Occipital lobe (tissue), 3 donors: ENCODE measurements at places on chromosomes 5 and 9.

DNA sequence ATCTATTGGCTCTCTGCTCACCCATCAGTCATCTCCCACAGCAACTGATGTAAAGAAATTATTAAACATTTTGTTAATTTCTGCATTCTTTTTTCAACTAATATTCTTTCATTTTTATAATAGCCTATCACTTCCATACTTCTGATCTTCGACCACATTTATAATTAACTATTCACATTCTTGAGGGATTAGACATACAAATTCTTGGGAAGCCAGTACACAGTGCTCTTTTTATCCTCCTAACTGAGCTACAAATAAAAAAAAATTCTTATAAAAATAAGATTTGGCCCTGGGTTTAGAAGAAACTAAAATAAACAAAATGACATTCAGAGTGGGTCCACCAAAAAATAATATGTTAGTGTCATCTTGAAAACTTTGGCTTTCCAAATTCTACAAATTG lies 103.7 kb upstream of the ITGA1 start:
- DNase-seq = no peak

DNA sequence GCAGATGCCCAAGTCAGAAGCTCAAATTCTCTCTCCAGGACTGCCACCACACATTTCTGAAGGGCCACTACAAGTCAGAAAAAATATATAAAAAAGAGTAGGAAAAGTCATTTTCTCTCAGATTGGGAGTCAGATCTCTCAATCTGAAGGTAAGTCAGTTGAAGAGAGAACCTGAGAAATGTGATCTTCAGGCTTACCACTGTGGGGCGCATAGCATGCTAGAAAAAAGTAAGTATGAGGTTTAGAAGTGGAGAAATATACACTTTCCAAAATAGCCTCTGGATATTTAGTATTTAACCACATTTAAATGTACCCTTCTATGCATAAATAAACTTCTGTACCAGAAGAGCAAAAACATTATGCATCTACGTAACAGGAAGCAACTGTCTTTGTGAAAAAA lies 800.7 kb upstream of the CTNND2 start:
- DNase-seq = no peak

- DNase-seq = no peak
Observed at GRCh38 chr5:40984884-40985283, 75.6 kb downstream of the C7 start.

DNA sequence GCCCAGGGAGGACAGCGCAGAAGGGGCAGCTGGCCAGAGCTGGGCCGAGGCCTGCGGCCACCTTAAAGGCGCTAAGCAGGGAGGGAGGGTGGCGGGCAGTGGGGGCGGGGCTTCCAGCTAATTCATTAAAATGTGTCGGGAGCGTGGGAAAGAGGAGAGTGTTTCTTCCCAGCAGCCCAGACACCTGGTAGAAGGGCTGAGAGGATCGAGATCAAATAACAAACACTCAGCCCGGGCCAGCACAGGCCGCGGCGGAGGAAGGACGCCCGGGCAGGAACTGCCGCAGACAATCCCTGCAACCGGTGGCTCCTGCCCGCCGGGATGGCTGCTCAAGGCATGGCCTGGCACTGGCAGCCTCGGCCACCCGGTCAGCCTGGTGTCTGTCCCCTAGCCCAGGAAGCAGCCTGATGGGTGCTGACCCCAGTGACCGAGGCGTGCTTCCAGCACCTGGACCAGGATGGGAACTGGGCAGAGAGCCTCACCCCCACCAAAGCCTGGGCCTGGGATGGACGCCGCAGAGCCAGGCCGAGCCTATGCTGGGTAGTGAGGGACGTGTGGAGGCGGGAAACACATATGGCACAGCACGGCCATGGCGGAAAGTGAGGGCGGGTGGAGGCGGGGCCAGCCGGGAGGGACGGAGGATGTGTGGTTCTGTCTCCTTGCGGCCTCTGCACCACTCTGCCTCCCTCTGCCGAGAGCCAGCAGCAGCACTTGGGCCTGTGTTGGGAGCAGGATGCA lies 3.2 kb upstream of the NRARP start:
- DNase-seq = peak; percentile 69

GRCh38 chr5:177510567-177511053 lies 984 bp upstream of the DOK3 start:
- no peak for DNase-seq

- no peak for DNase-seq
Observed at GRCh38 chr5:68074048-68074632, 141.4 kb upstream of the PIK3R1 start.

DNA sequence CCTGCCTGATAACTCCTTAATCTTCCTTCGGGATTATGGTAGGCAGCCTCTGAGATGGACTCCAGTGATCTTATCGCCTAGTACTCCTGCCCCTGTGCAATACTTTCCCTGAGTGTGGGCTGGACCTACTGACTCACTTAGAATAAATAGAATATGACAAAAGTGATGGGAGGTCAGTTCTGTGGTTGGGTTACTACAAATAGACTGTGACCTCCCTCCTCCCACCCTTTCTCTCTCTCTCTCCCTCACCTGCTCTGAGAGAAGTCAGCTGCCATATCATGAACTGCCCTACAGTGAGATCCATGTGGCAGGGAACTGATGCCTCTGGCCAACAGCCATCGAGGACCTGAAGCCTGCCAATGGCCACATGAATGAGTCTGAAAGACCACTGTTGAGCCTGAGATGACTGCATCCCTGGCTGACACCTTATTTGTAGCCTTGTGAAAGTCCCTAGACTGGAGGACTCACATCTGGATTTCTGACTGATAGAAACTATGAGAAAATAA lies 31.7 kb downstream of the NRG2 start:
- no peak for DNase-seq

GRCh38 chr9:18855656-18856055 lies 177.4 kb downstream of the SAXO1 start:
- DNase-seq = peak; percentile 42

GRCh38 chr9:88258024-88258423 lies 119.7 kb upstream of the SPATA31C2 start:
- DNase-seq = no peak

GRCh38 chr9:70347046-70347445 lies 67.4 kb downstream of the KLF9 start:
- DNase-seq = no peak

DNA sequence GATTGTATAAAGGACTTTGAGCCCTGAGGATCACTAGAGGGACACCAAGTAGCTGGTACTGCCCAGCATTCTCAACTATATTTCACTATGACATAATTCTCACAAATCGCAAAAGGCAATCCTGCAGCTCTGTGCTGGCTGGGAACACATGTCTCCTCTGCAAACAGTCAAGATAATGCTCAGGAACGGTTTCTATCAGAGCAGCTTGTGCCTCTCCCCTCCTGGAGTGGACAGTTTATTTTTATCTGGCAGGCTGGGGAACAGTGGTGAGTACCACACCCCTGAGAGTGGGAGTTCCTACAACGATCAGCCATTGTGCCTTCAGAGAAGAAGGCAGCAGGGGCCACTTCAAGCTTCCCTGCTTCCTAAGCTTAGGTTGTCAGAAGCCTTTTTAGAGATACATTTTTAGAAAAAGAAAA lies 65.8 kb downstream of the ERAP1 start:
- DNase-seq = no peak

- no peak for DNase-seq
Observed at GRCh38 chr5:136276946-136277345, 84.0 kb upstream of the SMIM32 start.

DNA sequence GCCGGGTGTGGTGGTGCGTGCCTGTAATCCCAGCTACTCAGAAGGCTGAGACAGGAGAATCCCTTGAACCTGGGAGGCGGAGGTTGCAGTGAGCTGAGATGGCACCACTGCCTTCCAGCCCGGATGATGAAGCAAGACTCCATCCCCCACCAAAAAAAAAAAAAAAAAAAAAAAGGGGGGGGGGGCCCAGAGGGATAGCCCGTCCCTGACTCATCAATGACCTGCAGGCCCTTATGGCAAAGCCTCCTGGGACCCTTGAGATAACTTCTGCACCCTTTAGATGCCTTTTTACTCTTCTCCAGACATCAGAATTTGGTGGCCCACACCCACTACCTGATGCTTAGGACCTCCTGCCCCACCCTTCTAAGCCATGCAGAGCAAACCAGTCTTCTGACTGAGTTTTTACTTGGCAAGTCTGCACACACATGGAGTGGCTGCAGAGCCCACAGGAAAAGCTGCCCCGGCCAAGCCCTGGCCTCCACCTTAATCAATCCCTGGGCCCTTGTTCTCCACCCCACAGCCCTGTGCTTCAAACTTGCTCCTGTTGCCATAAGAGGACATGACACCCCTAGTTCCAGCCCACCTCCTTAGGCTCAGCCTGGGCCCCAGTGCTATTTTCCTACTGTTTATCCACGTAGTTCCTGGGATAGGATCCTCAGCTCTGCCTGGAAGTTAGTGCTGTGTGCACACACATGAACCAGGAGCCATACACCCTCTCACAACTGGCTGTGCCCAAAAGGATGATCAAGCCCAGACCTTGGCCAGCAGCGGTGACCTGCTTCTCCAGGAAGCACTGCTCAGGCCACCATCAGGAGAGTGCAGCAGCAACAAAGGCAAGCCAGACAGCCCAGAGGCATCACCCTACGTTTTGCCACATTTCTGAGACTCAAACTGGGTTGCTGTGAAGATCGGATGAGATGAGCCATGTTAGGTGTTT lies 5.1 kb downstream of the MGAT1 start:
- DNase-seq = no peak

GRCh38 chr5:11411621-11412020 lies 492.6 kb downstream of the CTNND2 start:
- DNase-seq = no peak

- peak; percentile 60 for DNase-seq
Observed at GRCh38 chr9:36802201-36802920, 229.7 kb downstream of the MELK start.

GRCh38 chr5:24606971-24607370 lies 37.8 kb downstream of the CDH10 start:
- no peak for DNase-seq

- DNase-seq = no peak
Observed at GRCh38 chr5:146921225-146921624, 42.7 kb upstream of the PPP2R2B start.

- DNase-seq = no peak
Observed at GRCh38 chr5:52623291-52623690, 164.4 kb upstream of the ITGA1 start.

DNA sequence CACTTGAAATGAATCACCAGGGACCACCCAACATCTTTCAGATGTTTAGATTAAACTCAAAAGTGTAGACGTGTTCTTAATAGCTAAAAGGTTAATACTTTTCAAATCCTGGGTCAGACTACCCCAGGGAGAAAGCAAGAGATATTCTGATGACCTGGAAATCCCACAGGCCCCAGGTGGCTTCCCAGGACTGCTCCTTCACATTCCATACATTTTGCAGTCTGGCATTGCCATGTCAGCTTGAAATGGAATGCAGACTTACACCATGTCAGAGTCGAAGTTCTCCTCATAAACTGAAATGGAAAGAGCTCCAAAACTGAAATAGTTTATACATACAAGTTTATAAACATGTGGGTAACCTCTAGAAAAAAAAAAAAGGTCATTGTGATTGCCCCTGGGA lies 61.5 kb downstream of the TMEM167A start:
- DNase-seq = no peak

DNA sequence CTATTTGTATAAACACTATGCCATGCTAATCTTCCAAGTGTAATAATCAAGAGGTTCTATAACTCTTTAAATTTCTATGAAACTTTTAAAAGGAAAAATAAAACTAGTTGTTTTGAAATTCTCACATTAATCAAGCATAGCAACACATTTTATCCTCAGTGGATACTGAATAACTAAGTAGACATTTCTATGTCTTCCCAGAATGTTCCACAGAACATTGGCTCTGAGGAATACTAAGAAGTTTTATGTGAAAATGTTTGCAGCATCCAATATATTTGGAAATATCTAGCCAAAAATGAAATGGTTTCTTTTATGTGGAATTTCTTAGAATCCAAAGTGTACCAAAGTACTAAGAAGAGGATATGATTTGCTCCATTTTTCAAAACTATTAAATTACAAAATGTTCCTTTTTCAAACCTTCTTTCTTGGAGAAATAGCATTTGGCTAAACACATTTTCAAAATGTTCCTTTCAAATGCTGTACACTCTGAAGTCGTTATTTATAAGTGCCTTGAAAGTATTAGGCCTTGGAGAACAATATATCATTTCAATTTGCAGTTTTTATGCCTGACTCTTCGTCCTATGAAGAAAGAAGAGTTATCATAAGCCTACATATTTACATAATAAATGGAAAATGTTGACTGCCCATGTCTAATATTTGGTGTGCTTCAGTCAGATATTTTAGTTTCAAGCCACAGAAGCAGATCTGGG lies 175.6 kb upstream of the COX7C start:
- no peak for DNase-seq

- DNase-seq = no peak
Observed at GRCh38 chr9:37602817-37603216, 10.4 kb upstream of the TOMM5 start.

DNA sequence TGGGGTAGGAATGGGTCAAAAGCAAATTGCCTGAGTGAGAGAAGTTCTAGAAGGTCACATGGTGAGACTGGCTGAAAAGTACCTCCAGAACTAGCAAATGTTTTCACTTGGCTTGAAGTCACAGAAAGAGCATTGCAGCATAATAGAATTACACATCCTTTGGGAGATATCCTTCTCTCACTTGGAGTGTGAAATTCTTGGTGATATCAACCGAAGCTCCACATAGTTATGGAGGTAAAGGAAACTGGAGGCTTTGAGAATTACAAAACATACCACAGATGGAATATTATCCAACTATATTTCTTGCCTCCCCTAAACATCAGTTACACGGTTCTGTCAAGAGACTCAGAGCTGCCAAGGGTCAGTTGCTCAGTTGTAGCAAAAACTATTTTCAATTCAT lies 182.4 kb downstream of the SEMA5A start:
- no peak for DNase-seq

- no peak for DNase-seq
Observed at GRCh38 chr9:4680173-4680525, 780 bp downstream of the CDC37L1 start.
